ENCODE measurements at places on chromosomes 2 and 18.

DNA sequence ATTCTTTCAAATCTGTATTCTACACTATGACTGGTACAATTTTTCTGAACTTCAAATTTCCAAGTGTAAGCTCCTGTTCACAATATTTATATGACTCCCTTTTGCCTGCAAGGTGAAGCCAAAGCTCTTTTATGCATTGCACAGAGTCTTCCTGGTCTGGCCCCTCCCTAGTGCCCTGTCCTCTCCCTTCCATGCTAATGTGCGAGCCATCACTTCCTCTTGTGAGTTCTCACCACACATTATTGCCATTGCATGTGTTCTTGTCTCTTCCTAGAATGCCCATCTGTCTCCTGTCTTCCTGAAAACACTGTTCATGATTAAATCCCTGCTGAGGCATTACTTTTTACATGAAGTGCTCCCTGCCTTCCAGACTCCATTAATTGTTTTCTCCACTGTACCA lies 169.9 kb downstream of the MC4R start:
- peak; percentile 29 for DNase-seq

DNA sequence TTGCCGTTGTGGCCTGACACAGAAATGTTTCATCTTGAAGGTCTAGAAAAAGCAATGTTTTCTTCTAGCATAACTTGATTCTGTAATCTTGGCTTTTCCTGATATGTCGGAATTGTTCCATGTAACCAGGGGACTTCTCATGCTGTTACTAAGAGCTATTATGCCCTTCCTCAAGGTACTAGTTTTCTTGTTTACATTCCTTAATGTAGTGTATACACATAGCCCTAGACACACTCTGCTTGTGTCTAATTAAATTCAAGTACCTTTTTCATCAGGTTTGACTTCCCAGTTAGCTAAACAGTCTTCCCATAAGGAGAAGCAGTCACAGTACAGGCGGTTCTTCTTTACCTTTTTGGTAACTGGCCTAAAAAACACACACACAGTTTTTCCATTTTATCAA lies 122.8 kb upstream of the MSH6 start:
- DNase-seq = no peak

- no peak for DNase-seq
Observed at GRCh38 chr18:3265564-3266033, 3.7 kb downstream of the MYL12B start.

DNA sequence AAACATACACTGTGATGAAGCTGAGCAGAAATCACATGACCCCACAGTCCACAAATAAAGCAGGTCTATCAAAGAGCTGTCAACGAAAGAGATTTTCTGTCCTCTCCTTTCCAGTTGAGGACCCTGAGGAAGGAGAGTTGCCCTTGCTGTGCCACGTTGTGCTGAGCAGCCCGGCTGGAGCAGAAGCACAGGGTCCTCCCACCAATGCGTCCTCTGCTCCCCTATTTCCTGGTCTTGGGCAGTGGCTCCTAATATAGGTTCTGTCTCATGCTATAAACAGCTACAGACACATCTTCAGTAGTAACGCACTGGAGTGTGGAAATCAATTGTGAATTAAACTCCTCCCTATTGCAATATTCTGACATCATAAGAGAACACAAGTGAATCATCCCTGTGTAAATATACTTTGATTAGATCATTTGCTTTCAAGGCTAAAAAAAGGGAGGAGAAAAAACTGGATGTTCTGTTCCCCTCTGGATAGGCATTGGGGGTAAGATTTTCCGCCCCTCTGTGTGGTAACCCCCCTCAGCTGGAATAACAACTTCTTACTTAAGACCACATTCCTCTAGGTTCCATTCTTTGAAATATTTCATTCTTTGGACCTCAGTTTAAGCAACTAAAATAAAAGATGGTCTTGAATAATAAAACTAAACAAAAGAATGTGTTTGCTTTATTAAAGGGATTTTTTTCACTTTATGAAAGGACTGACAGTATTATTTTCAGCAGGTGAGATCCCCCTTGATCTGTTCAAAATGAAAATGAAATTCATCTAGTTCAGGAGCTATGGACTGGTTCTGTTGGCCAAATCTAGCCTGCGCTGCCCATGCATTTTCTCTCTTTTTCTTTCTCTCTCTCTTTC lies 8.3 kb upstream of the RHOB start:
- peak; percentile 87 for DNase-seq

DNA sequence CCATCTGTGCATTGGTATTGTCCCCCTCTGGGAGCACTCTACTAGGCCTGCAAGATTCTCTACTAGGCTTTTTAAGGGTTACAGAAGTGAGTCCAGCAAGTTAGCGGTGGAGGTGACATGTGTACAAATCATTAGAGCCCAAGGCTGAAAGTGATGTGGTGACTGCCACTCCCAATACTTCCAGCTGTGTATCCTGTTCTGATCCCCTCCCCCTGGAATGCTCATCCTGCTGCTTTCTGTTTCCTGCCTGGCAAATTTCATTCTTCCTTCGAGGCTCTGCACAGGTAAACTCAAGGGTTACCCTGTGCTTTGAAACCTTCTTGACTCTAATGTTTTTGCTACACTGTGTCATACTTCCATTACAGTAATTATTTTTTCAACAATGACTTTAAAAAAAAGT lies 258.5 kb upstream of the REV1 start:
- no peak for DNase-seq

- no peak for DNase-seq
Observed at GRCh38 chr2:50786345-50786744, 245.6 kb downstream of the NRXN1 start.

GRCh38 chr2:204738721-204739120 lies 193.4 kb downstream of the PARD3B start:
- DNase-seq = no peak

DNA sequence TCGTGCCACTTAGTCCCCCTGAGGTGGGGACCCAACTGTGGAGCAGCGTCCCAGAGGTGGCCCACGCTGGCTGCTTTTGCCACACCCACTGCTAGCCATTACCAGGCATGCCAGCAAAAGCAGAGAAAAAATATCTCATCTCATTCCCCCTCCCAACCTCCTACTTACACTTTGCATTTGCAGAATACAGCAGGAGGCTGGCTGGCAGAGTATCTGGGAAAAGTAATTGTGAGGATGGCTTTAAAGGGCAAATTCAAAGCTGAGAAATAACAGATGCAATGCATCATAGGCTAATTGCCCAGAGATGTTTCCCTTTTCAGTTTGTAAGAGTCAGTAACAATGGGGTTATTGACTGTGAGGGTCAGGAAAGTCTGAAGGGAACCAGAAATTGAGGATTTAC lies 438.1 kb upstream of the DSEL start:
- no peak for DNase-seq

- DNase-seq = no peak
Observed at GRCh38 chr2:37784759-37785149, 113.3 kb upstream of the CDC42EP3 start.

- DNase-seq = peak; percentile 98
Observed at GRCh38 chr2:65430603-65431420, 1.6 kb downstream of the SPRED2 start.

DNA sequence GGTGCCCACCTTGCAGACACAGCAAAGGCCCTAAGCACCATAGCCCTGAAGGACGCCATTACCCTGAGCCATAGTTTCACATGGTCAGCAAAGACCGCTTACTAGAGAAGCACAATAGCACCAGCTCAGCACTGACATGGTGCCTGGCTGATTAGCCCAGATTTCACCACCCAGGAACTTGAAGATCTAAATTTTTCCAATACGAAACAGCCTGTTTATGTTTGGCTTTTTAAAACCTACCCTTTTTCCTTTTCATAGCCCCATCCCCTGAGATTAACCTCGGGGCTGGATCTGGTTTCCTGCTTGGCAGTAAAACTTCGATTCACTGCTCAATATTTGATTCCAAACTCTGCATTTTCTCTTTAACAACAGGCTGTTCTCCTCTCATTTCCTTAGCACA lies 158.5 kb upstream of the PID1 start:
- no peak for DNase-seq

GRCh38 chr2:182715121-182715891 lies 751 bp upstream of the DNAJC10 start:
- peak; percentile 44 for DNase-seq

- no peak for DNase-seq
Observed at GRCh38 chr2:86139981-86140380, 33.9 kb downstream of the PTCD3 start.

GRCh38 chr2:238808761-238809160 lies 39.1 kb upstream of the TWIST2 start:
- DNase-seq = no peak

- no peak for DNase-seq
Observed at GRCh38 chr2:117931978-117932377, 81.9 kb downstream of the CCDC93 start.

GRCh38 chr18:24837066-24837465 lies 376.6 kb downstream of the HRH4 start:
- DNase-seq = no peak

- DNase-seq = no peak
Observed at GRCh38 chr2:204425821-204426220, 119.5 kb upstream of the PARD3B start.

DNA sequence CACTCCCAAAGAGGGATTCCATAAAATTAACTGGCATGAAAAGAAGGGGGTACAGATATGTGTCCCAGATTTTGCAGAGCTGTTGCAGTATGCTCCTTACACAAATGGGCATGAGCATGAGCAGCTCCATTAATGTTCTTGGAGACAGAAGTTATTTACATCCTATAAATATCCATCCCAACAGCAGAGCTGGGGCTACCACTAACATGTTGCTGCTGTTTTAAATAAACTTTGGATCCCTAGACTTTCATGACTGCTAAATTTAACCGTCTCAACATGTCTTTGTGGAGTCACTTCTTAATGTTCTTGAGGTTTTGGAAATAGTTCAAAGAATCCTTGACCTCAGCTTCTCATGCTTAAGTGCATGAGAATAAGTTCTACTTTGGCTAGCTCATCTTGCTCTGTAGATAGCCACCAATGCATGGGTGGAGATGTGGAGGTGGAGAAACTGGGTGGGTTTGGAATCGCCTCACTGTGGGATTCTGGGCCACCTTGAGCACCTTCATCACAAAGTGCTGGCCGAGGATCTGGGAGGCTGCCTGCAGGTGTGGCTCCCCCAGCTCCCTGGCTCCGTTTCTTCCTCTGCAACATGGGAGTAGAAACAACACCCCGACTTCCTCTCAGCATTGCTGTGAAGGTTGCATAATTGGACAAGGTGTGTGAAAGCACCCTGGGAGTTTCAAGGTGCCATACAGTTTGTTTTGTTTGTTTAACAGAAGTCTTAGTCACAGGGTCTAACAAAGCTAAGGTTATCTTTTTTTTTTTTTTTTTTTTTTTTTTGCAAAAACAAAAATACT lies 307.2 kb downstream of the MYCN start:
- no peak for DNase-seq

DNA sequence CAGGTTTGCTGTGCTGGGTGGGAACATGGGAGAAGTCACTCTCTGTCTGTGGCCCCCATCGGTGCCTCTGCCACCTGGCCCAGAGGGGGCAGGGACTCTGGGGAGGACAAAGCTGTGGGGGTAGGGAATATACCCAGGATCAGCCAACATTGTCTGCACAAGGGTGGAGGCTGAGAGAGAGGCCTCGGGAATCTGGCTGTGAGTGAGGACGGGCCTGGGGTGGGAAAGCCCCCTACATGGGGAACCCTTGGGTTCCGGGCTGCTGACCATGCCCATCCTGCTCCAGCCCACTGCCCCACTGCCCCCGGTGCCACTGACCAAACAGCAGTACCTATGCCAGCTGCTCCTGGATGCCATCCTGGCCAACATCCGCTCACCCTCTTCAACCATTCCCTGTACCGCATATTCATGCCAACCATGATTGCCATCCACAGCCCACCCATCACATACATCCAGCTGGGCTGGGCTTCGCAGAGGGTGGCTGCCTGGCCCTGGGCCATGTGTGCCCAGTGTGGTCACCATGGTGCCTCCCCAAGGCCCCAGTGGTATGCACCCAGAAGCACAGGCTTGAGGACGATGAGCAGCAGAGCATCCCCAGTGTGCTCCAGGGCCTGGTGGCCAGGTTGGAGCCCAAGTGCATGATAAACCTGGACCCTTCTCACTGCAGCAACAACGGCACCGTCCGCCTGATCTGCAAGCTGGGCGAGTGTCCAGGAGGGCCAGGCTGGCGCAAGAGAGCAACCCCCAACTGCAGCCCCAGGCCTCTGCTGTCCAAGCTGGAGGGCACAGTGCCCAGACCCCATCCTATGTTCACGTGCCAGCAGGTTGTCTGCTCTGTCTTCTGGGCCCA lies 6.9 kb upstream of the POTEF start:
- no peak for DNase-seq

DNA sequence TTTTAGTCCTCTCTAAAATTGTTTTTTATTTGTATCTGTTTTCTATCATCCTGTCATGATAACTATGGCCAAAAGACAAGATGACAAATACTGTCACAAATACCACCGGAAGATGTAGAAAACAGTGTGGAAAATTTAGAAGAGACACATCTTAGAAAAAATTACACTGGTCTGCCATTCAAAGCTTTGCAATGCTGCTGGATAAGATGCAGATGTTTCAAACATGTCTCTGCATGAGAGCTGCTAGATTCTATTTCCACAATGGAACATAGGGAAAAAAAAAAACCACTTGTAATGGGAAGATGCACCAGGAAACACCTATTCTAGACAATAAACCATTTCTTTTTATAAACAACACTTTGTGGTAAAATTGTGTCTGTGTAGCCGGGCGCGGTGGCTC lies 5.8 kb upstream of the TAF1B start:
- DNase-seq = no peak

DNA sequence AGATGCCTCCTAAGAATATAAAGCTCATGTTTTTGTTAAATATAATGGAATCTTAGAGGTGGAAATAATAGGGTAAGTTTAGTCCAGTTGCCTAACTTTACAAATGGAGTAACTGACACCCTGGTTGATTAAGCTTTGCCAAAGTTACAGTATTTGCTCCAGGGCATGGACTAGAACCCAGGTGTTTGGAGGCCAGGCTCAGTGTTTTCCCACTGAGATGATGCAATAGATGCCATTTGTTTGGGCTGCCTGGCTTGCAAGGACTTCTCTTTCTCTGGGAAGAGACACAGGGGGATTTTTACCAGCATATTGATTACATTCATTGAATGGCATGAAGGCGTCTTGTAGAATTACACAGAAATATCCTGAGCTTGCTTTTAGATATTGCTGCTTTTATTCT lies 397.8 kb downstream of the SLC4A3 start:
- DNase-seq = no peak

DNA sequence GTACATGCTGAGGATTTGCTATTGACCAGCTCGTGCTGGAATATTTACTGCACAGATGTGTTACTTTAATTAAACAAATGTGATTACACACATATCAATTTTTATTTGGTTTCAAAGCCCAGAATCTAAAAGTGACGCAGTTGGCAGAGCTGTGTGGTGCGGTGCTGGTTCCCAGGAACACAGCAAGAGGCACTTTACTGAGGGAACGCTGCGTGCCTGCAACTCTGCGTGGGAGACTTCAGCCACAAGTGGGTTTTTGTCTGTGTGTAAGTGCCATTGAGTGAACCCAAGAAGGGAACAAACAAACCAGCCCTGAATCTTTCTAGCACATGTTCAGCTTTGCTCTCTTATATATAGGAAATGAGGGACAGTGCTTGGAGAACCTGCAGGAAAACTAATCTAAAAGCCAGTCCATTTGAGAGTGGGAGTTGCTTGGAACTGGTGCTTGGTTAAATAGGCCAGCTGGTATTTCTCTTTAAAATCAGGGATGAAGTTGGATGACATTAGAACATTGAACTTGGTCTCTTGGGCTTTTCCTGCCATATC lies 196.6 kb upstream of the CELF4 start:
- no peak for DNase-seq

GRCh38 chr18:14089191-14089590 lies 43.0 kb downstream of the ZNF519 start:
- DNase-seq = no peak

Data from NB4 (cell line).